Sciatic nerve (tissue), 2 donors: ENCODE measurements at places on chromosomes 6 and 20.

- no peak for DNase-seq
Observed at GRCh38 chr6:32922083-32922482, 18.7 kb downstream of the HLA-DMB start.

DNA sequence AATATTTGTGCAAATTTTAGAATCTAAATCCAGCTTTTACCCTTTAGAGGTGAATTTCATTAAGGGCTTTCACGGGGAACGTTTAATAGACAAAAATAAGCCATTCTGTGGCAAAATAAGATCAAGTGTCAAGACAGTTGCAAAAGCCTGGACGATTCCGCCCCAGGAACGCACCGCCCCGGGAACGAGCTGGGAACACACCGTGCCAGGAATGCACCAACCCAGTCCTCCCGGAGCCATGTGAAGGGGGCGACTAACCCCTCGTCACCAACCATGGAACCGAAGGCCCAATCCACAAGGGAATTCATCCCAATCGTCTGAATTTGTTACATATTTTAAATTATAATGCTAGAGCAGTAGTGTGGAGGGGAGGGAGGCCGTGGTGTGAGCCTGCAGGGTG, 20.8 kb upstream of the TCFL5 start:
- no peak for DNase-seq

GRCh38 chr6:15299430-15300131, 53.7 kb downstream of the JARID2 start:
- no peak for DNase-seq

- DNase-seq: no peak
Observed at GRCh38 chr6:25883991-25884390, 9.9 kb upstream of the SLC17A3 start.

- DNase-seq: peak; percentile 83
Observed at GRCh38 chr20:43749734-43750294, 23.0 kb upstream of the GTSF1L start.

DNA sequence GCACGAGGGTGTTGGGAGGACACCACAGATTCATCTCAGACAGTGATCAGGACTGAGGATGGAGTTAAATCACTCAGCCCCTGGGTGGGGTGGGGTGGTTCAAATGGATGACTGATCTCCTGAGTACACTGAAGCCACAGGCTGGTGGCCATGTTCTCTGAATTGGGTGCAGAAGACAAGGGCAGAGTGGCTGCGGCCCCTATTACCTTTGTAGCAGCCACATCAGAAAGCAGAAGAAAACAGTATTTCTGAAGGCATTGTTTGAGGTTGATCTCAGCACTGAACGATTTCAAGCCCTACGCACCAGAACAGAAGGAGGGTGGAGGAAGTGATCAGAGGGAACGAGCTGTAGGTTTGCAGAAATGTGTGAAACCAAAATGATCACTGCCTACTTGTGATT, 71.6 kb downstream of the SH3BGRL2 start:
- no peak for DNase-seq

DNA sequence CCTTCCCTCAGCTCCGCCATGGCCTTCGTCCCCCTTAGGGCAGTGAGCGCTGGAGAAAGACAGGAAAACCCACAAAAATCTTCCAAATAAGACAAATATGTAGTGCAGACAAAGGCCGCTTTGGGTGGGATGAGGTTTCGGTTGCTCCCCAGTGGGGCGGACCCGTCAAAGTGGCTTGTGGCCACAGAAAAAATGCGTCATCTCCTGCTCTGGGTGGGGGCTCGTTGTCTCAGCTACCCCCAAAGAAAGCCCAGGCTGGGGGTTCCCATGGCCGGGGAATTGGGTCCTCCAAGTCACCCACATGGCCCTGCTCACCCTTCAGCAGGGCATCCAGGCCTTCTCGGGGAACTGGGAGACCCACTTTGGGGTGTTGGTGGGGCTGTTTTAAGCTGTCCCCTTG, 21.9 kb upstream of the SCUBE3 start:
- DNase-seq: no peak

GRCh38 chr20:39112178-39112743, 150.1 kb downstream of the DHX35 start:
- DNase-seq: no peak

GRCh38 chr6:34485321-34486060, 19.6 kb downstream of the PACSIN1 start:
- no peak for DNase-seq

- no peak for DNase-seq
Observed at GRCh38 chr20:4776079-4776630, 54.4 kb downstream of the PRND start.

DNA sequence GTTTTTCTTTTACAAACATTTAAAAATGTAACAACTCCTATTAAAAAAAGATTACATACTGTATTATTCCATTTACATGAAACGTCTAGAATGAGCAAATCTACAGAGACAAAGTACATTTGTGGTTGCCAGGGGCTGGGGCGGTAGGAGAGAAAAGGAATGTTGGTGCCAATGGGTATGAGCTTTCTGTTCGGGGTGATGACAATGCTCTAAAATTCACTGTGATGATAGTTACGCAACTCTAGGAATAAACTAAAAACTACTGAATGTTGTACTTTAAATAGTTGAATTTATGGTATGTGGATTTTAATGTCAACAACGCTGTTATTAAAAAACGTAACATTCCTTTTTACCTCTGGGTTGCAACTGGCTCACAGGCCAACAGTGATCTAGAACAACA, 211.1 kb downstream of the GMDS start:
- no peak for DNase-seq

DNA sequence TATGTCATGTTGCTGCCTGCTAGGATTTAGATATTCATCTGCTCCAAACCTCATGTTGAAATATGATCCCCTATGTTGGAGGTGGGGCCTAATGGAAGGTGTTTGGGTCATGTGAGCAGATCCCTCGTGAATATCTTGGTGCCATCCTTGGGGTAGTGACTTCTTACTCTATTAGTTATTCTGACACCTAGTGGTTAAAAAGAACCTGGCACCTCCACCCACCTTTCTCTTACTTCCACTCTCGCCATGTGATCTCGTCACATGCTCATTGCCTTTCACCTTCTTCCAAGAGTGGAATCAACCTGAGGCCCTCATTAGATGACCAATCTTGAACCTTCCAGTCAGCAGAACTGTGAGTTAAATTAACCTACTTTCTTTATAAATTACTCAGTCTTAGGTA, 549.4 kb upstream of the SYNCRIP start:
- DNase-seq: no peak

DNA sequence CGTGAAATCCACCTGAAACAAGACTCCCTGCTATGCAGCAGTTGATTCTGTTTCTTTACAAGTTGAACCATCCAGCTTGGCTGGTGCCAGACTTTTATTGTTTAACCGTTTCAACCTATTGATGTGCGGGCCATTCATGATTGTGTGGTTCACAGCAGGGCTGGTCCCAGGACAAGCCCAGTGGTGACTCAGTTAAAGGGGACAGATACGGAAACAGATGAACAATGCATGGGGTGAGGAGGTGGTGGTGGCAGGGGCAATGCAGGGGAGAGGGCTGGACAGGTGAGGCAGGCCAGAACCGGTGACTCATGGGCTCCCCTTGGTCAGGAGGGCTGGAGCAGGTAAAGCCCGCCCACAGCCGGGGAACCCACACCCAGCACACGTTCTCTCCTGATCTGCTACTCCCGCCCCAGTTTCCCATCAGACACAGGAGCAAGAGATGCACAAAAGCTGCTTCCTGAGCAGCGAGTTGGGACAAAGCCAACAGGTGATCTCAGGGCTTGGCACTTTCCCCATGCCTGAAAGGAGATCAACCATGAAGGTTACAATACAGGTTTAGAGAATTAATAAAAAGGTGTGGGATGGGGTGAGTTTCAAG, 232.2 kb downstream of the LY86 start:
- DNase-seq: no peak

DNA sequence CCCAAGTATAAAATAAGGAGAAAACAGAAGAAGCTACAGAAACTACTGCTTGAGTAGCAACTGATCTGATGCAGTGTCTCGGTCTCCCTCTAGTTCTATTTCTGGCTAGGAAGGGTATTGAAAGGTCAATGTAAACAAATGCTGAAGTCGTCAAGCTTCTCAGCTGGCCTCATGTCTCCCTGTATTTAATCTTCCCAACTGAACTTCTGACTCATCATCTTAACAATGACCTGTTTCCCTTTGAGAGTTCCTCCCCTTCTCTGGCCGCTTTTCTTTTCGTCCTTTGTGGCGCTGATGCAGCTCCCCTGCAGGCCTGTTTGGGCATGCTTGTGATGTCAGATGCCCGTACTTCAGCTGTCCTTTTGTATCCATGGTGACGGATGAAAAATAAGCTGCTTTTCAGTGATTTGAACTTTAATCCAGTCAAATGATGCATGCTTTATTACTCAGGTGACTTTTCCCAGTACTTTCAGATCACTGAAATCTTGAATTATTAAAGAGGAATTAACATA, 7.8 kb upstream of the LCA5 start:
- no peak for DNase-seq

DNA sequence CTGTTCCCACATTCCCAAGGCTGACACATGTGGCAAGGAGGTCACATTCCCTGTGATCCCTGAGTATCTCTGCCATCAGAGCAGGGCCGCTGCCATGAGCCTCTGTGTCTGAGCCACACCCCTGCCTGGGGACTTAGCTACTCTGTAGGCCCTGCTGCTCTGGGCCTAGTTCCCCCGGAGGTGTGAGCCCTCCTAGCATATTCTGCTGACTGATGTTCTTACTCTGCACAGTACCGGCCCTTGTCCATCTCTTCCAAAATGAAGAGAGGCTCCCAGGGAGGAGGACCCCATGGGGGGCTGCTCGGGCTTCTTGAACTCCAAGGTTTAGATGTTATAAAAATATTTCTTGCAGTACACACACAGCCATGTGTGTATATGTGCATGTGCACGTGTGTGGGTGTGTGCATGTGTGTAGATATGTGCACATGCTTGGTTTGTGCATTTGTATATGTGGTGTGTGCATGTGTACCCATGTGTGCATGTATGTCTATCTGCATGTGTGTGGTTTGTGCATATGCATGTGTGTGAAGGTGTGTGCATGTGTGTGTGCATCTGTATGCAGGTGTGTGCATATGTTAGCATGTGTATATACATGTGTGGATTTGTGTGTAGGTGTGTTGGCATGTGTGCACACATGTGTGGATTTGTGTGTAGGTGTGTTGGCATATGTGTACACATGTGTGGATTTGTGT, 101.2 kb downstream of the ERMARD start:
- peak; percentile 27 for DNase-seq

- peak; percentile 40 for DNase-seq
Observed at GRCh38 chr20:63058696-63059335, 52.1 kb upstream of the BHLHE23 start.

DNA sequence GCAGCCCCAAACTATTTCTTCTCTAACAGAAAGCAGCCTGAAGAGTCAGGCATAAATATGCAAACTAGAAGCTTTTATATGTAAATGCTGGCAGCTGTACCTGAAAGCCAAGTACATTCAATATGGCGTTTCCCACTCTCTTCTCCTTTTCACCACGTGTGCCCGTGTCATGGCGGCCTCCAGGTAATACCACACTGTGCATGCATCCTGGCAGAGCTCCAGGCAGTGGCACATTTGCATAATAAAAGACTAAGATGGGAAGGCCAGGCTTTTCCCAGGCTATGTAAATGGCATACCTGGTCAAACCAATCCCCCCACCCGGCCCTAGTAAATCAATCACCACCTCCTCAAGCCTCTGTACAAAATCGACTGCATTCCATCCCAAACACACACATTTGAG, 120.6 kb downstream of the MMUT start:
- no peak for DNase-seq

DNA sequence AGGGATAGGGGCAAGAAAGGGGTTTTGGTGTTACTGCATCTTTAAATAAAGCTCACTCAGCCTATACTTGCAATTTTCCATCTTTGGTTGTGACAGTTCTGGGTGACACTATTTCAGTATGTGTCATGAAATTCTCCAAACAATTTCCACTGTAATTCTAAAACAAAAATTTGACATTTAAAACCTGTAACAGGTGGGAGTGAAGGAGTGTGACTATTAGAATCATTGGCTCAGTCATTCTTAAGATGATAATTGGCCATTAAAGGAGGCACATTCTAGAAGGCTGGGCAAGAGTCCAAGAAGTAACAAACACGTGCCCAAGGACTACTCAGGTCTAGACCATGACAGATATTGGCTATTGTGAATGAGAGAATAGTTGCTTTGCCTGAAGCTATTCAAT, 153.3 kb upstream of the ARG1 start:
- DNase-seq: no peak

DNA sequence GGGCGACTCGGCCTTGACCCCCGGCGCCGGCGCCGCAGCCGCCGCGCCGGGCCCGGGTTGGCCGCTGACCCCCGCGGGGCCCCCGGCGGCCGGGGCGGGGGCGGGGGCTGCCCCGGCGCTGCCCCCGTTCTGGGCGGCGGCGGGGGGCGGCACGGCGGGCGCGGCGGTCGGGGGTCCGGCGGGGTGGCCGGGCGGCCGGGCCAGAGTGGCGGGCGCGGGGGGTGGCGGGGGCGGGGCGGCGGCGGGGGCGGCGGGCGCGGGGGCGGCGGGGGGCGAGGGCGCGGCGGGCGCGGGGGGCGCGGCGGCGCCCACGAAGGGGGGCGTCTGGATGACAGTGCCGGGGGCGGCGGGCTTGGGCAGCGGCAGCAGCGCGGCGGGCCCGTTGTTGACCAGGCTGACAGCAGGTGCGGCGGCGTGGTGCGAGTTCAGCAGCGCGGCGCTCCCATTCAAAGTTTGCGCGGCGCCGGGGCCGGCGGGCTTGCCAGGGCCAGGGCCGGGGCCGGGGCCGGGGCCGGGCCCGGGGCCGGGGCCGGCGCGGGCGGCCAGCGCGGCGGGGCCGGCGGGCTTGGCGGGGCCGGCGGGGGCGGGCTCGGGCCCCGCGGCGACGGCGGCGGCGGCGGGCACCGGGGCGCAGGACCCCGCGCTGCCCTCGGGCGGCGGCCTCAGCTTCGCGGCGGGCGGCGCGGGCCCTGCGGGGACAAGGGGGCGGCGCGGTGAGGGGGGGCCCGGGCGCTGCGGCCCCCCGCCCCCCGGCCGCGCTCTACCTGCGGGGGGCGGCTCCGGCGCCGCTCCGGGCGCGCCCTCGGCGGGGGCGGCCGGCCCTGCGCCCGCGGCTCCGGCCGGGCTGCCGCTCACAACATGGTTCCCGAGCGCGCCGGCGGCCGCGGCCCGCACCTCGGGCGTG, 659 bp downstream of the TAF4 start:
- no peak for DNase-seq

DNA sequence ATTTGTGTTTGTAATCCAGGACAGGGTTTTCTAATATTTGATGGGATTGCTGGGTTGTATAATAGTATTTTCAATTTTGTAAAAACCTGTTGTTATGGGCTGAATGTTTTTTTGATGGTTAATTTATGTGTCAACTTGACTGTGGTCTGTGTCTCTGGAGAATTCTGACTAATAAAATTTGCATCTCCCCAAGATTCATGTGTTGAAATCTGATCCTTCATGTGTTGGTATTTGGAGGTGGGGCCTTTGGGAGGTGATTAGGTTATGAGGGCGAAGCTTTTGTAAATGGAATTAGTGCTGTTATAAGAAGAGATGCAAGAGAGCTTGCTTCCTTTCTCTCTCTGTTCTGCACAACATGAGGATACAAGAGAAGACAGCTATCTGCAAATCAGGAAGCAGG, 48.7 kb upstream of the SAMD5 start:
- no peak for DNase-seq

DNA sequence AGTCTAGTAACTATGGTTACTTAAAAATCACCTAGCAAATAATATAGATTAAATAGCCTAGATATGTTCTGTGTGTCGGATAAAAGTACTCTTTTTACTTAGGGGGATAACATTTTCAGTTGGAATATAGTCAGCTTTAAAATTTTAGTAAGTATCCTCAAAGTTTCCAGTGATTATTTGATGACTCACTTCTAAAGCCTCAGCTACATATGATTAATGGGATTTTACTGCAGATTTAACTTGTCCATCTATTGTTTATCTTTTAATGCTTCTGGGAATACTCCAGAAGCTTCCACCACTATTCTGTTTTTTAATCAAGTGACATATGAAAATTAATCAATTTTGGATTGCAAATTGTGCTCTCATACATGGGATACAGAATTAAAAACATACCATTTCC, 8.7 kb upstream of the TENT5A start:
- no peak for DNase-seq
